ENCODE measurements at places on chromosomes 1 and 21. TPM values are rescaled to one million over a fixed set of nuclear protein-coding genes. Genes with fewer than 3 reads are reported as not detected.

DNA sequence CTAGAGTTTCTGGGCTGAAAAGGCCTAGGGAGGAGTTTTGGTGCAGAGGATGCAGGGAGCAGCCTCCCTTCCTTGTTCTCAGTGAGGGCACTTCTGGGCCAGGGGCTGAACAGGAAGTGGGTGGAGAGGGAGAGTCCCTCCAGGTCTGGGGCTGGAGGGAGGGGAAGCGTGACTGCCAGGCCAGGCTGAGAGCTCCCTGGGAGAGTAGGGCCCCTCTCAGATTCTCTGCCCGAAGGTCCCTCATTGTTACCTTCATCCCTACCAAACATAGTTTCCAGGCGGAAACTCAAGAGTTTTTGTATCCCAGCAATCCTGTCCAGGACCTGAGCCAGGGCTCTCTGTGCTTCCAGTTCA, 36.8 kb downstream of the CITED4 start:
- H3K27ac ChIP-seq = no peak overlapping the region
- H3K4me1 ChIP-seq = peaks cover 17% of the 10 kb centered on the region
- no peak for DNase-seq
- no peak overlapping the region for H3K4me3 ChIP-seq

DNA sequence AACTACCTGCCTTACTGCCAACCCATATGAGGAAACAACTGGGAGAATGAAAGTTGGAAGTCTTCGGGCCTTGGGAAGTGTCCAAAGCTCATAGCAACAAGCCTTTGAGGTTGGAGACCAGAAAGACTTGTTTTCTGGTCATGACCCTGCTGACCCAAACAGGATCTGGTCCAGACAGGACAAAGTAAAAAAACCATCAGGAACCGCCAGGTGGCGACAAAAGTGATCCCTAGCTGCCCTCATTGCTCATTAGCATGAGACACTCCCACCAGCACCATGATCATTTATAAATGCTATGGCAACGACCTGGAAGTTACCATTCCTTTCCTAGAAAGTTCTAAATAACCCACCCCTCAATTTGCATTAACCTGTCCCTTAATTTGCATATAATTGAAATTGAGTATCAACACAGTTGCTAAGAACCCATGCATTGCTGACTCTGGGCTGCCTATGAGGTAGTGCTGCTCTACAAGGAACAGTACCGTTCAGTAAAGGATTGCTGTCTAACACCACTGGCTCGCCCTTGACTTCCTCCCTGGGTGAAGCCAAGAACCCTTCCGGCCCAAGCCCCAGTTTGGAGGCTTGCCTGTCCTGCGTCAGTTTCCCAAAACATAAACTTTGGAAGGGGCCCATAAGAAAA, 89.0 kb downstream of the URB2 start:
- no peak overlapping the region for H3K4me3 ChIP-seq
- H3K27me3 ChIP-seq = no peaks in the 10 kb centered on the region

SLC2A5 gene
- 4.5 TPM for total RNA-seq

CFHR1 gene
- not detected for total RNA-seq

FCRLB gene
- total RNA-seq = 2.4 TPM

- H3K4me3 ChIP-seq = no peak overlapping the region
- no peaks in the 10 kb centered on the region for H3K36me3 ChIP-seq
- H3K27me3 ChIP-seq = peaks cover 34% of the 10 kb centered on the region
- H3K4me1 ChIP-seq = peaks cover 25% of the 10 kb centered on the region
- H3K27ac ChIP-seq = no peak overlapping the region
Observed at GRCh38 chr1:229034342-229034741, 236.6 kb upstream of the RAB4A start.

HHAT gene
- 6.1 TPM for total RNA-seq

DNA sequence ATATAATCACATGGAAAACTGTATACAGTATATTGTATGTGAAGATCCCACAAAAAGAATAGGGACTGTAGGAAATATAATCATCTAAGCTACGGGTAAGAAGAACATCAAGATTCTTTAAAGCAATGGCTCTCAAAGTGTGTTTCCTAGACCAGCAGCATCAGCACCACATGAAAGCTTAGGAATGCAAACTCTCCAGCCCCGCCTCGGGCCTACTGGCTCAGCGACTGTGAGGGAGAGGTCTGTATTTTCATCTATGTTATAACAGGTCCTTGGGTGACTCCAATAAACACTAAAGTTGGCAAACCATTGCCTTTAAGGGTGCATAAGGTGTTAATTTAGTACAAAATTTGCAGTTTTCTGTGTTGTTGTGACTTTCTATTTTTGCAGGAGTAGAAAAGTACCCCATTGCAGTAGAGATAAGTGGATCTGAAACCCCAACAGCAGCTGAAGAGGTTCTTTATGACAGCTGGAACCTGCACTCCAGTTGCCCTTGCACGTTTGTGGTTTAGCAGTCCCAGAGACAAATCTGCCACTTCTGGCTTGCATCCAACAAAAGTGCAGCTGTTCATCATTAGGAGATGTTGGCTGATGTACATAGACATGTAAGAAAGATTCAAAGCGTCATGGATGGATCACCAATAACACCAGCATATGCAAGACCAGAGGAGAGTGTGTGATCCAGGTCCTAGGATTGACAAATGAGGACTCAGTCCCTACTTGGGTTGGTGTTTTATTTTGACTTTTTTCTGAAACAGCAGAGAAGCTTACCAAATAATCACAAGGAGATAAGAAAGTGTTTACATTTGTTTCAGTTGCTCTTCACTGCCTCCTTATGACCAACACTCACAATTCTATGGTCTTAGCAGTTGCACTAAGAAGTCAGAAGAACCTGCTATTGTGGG, 15.9 kb upstream of the IFNAR1 start:
- no peaks in the 10 kb centered on the region for H3K36me3 ChIP-seq
- H3K27ac ChIP-seq = peak overlapping the region; percentile 51
- no peak for DNase-seq
- no peak overlapping the region for H3K4me3 ChIP-seq
- H3K4me1 ChIP-seq = peaks cover 47% of the 10 kb centered on the region
- H3K27me3 ChIP-seq = no peaks in the 10 kb centered on the region

DNA sequence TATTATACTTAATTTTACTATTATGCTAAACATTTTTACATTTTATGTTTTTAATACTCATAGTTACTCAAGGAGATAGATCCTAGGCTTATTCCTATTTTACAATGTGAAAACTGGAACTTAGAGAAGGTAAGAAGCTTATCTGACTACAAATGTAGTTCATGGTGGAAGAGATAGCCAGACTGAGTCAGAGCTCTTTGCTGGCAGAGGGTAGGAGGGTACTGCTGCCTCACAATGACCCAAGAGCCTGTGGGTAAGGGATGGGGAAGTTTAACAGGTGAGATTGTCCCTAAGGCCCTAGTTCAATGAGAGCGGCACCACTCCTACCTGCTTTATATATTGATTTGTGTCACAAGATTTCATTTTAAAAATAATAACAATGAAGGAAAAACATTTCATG, 34.1 kb upstream of the NEK7 start:
- DNase-seq = no peak
- H3K4me3 ChIP-seq = no peak overlapping the region
- no peak overlapping the region for H3K27ac ChIP-seq
- H3K4me1 ChIP-seq = no peaks in the 10 kb centered on the region
- no peaks in the 10 kb centered on the region for H3K36me3 ChIP-seq

- no peaks in the 10 kb centered on the region for H3K4me1 ChIP-seq
- H3K27me3 ChIP-seq = peaks cover 2% of the 10 kb centered on the region
- no peak overlapping the region for H3K4me3 ChIP-seq
- H3K27ac ChIP-seq = no peak overlapping the region
- DNase-seq = no peak
- no peaks in the 10 kb centered on the region for H3K36me3 ChIP-seq
Observed at GRCh38 chr1:229871078-229871676, 195.9 kb upstream of the GALNT2 start.

DNA sequence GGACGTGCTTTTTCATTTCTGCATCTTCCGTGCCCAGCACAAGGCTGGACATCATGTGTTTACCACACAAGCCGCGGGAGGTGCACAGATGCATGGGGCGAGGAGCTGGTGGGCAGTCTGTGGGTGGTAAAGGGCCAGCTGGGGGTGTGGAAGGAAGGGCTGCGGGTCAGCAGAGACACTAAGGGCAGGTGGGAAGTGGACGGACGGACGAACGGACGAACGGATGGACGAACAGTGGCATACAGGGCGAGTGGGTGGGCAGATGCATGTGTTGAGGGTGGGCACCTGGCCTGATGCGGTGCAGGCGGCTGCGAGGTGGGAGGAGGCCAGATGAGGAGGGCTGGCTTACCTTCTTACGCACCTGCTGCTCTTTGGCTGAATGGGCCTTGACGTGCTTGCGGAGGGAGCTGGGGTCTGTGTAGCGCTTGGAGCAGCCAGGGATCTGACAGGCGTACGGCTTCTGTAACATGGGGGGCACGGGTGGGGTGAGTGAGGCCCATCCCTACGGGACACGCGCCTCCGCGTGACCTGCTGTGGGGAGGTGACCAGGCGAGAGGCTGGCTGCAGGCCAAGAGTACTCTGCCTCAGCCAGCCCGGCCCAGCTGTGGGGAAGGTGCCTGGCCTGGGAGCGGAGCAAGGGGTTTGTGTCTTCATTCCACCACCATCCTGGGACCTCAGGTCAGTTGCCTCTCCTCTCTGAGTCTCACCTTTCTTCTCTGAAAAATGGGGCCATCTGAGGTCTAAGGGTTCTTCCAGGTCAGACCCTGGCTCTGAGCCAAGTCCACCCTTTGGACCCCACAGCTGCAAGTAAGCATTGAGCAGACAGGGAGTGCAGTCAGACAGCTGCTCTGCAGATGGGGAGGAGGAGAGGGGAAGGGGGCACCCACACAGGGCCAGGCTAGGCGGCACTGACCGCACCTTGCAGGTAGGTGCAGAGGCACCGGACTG, 65.5 kb downstream of the DMRTB1 start:
- no peak overlapping the region for H3K4me3 ChIP-seq
- no peaks in the 10 kb centered on the region for H3K36me3 ChIP-seq
- DNase-seq = no peak
- H3K4me1 ChIP-seq = no peaks in the 10 kb centered on the region

NUDT4B gene
- 1.9 TPM for total RNA-seq

TCHH gene
- total RNA-seq = not detected

- H3K27ac ChIP-seq = peak overlapping the region; percentile 65
- DNase-seq = no peak
- no peak overlapping the region for H3K4me3 ChIP-seq
- H3K36me3 ChIP-seq = peaks cover 15% of the 10 kb centered on the region
- peaks cover 28% of the 10 kb centered on the region for H3K4me1 ChIP-seq
Observed at GRCh38 chr1:155305881-155306391, 2.7 kb upstream of the FDPS start.

GRCh38 chr1:52632732-52633290, at the start of gene SHISAL2A:
Gene SHISAL2A, plus strand, starts transcription at chr1:52633168. Its CDS starts 326 bp downstream, at chr1:52633494.
- peak within 1 kb of the TSS; percentile 97 for H3K4me3 ChIP-seq
- H3K4me1 ChIP-seq = peaks cover 81% of the 10 kb centered on the region
- no peaks in the 10 kb centered on the region for H3K27me3 ChIP-seq
- DNase-seq = peak; percentile 66

GRCh38 chr1:31760471-31761470, 3.4 kb downstream of the ADGRB2 start:
- DNase-seq = peak; percentile 70
- H3K4me3 ChIP-seq = peak overlapping the region; percentile 77
- peaks cover 32% of the 10 kb centered on the region for H3K4me1 ChIP-seq
- H3K36me3 ChIP-seq = no peaks in the 10 kb centered on the region
- H3K27me3 ChIP-seq = peaks cover 3% of the 10 kb centered on the region

NSUN4 gene
- total RNA-seq = 35.3 TPM

DNA sequence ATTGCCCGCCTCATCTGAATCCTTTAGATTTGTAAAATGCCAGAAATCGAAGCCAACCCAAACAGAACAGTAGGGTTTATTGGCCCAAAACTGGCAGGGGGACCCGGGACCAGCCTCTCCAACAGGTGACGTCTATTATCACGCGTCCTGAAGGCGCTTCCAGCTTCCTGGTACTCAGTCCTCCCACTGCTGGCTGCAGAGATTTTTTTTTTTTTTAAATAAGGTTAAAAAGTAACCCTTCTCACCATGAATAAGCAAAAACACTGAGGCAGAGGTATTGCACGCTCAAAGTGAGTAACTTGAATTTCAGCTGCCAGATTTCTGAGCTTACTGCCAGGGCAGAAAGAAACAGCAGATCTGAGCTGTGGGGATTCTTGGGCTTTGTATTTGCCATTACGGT, 54.4 kb upstream of the GCLM start:
- no peak overlapping the region for H3K4me3 ChIP-seq
- H3K27me3 ChIP-seq = peaks cover 10% of the 10 kb centered on the region
- DNase-seq = no peak
- no peaks in the 10 kb centered on the region for H3K36me3 ChIP-seq

GRCh38 chr1:214031267-214031650, 43.5 kb downstream of the PROX1 start:
- H3K27me3 ChIP-seq = no peaks in the 10 kb centered on the region
- no peak overlapping the region for H3K4me3 ChIP-seq
- no peak for DNase-seq

GRCh38 chr1:5898266-5898665, 94.0 kb downstream of the NPHP4 start:
- no peaks in the 10 kb centered on the region for H3K4me1 ChIP-seq
- peaks cover 10% of the 10 kb centered on the region for H3K36me3 ChIP-seq
- H3K27me3 ChIP-seq = no peaks in the 10 kb centered on the region
- H3K27ac ChIP-seq = no peak overlapping the region

DNA sequence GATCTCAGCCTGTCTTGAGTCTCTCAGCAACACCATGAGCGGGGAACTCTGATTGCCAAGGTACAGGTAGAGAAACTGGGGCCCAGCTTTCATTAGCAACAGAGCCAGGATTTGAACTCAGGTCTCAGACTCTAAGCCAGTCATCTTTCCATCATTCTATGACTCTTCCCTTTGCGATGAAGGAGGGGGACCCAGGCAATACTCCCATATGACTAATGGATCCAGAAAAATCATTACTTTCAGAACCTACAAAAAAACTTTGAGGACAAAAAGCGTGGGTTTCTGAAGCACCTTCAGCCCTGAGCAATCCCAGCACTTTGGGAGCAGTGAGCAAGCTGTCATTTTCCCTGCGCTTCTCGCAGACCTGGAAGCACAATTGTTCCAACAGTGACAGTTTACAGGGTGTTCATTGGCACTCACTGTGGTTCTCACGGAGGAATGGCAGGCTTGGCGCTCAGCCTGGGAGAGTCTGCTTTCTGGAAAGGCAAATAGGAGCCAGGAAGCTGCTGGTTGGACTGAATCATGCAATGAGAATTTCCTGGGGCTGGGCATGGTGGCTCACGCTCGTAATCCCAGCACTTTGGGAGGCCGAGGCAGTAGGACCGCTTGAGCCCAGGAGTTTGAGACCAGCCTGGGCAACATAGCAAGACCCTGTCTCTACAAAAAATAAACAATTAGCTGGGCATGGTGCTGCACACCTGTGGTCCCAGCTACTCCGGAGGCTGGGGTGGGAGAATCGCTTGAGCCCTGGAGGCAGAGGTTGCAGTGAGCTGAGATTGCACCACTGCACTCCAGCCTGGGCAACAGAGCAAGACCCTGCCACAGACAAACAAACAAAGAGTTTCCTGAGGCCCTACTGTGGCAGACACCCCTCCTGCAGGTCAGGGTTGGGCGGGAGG, 40.1 kb downstream of the SLC2A7 start:
- H3K27me3 ChIP-seq = peaks cover 11% of the 10 kb centered on the region
- H3K4me1 ChIP-seq = peaks cover 10% of the 10 kb centered on the region
- H3K36me3 ChIP-seq = no peaks in the 10 kb centered on the region
- no peak overlapping the region for H3K27ac ChIP-seq
- H3K4me3 ChIP-seq = no peak overlapping the region
- no peak for DNase-seq

- no peaks in the 10 kb centered on the region for H3K36me3 ChIP-seq
- no peaks in the 10 kb centered on the region for H3K4me1 ChIP-seq
- H3K27me3 ChIP-seq = peaks cover 2% of the 10 kb centered on the region
- no peak for DNase-seq
- no peak overlapping the region for H3K27ac ChIP-seq
- no peak overlapping the region for H3K4me3 ChIP-seq
Observed at GRCh38 chr1:98881901-98882300, 122.8 kb downstream of the PLPPR5 start.

CRYBG2 gene
- total RNA-seq = 0.27 TPM
